ENCODE measurements at places on chromosomes 1 and 21. TPM values are rescaled to one million over a fixed set of nuclear protein-coding genes. Genes with fewer than 3 reads are reported as not detected.

Gene SPRR3
- total RNA-seq: not detected

Gene TMPRSS2
- not detected for total RNA-seq

Gene NBPF20
- 1.4 TPM for total RNA-seq

Gene LINGO4
- total RNA-seq: 0.33 TPM

Gene C1orf226
- 0.12 TPM for total RNA-seq

Gene TIMM17A
- 67.2 TPM for total RNA-seq

Gene ITLN2
- total RNA-seq: not detected

Gene KCNN3
- total RNA-seq: 0.14 TPM

Gene NES
- 0.07 TPM for total RNA-seq

Gene CFAP298
- 41.8 TPM for total RNA-seq

Gene BTBD19
- 38.6 TPM for total RNA-seq

Gene IL19
- total RNA-seq: not detected

Gene SLC2A5
- total RNA-seq: not detected

Gene BCL2L15
- 0.22 TPM for total RNA-seq

Gene EPHB2
- total RNA-seq: 0.07 TPM

Gene PLA2G2A
- total RNA-seq: not detected

Gene PARS2
- total RNA-seq: 5.7 TPM

Gene RAB42
- not detected for total RNA-seq

Gene RBM15
- 59.1 TPM for total RNA-seq

Gene CLIC6
- total RNA-seq: 0.10 TPM

Gene SPATA21
- total RNA-seq: not detected

All from activated CD4-positive, alpha-beta memory T cell treated with anti-CD3 and anti-CD28 coated beads for 36 hours (primary cell).